GM13977 (cell line): ENCODE measurements at places on chromosomes 1 and 21.

DNA sequence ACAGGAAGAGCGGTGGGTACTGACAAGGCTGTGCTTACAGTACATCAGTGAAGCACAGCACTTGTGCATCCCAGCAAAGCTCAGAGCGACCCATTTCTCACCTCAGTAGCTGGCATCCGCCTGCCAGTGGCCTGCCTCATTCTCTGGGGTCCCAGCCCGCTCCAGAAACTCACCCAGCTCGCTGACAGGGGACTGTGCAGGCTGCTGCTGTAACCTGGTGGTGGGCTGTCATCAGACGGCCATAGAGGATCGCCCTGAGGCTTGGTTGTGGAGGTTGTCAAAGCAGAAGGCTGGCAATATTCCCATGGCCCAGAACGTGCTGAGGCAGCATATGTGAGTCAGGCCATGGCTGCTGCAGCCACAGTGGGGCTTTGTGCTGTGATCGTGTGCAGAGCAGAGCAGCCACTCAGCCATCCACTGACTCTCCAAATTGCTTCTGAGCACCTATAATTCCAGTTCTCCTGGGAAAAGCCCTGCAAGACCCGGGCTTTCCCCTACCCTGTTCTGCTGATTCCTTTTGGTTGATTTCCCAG is 13.6 kb upstream of the GPR137B start:
- no peak for DNase-seq

GRCh38 chr21:44874240-44874496 is 678 bp upstream of the PTTG1IP start:
- no peak for DNase-seq

- no peak for DNase-seq
Observed at GRCh38 chr1:81812712-81813111, 12.0 kb downstream of the ADGRL2 start.

- no peak for DNase-seq
Observed at GRCh38 chr1:5098981-5099385, 444.6 kb downstream of the AJAP1 start.

DNA sequence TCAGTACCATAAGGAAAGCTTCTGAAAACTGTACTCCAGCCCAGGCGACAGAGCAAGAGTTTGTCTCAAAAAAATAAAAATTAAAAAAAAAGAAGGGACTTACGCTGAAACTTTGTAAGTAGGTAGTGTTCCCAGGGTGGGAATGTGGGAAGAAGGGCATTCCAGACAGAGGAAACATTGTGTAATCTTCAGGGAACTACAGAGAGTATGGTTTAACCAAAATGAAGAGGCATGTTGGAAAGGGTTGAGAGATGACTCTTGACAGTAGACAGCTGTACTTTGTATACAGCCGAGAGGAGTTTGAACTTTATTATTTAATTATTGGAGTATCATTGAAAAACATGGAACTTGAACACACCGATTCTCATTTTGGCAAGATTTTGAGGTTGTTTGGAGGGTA is 43.0 kb downstream of the PPP2R5A start:
- no peak for DNase-seq

DNA sequence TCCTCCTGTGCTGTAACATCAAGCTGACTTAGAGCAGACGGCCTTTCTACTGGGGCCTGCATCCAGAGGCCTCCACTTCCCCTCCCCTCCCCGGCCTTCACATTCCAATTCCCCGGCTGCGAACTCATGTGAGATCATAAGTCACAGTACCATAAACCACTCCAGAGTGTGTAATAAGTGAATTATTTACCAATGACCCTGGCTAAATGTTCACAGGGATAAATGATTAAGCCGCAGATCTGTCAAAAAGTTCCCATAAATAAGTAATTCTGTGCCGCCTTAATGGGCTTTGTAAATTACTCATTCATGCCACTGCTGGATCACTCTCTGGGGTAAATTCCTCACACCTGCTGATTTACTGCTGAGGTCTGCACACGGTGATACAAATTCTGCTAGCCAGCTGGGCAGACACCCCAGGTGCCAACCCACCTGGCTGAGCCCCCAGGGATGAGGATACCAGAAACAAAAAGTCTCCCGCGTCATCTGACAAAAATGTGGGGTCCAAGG is 27.4 kb upstream of the KIRREL1 start:
- DNase-seq: no peak
